ENCODE measurements at places on chromosomes 13 and 19.

GRCh38 chr19:43332058-43332922 is 21.2 kb upstream of the CD177 start:
- DNase-seq: no peak

- no peak for DNase-seq
Measured at GRCh38 chr13:27793507-27794367, 1.5 kb downstream of the GSX1 start.

- no peak for DNase-seq
Measured at GRCh38 chr19:50667759-50668231, 18.6 kb downstream of the C19orf81 start.

DNA sequence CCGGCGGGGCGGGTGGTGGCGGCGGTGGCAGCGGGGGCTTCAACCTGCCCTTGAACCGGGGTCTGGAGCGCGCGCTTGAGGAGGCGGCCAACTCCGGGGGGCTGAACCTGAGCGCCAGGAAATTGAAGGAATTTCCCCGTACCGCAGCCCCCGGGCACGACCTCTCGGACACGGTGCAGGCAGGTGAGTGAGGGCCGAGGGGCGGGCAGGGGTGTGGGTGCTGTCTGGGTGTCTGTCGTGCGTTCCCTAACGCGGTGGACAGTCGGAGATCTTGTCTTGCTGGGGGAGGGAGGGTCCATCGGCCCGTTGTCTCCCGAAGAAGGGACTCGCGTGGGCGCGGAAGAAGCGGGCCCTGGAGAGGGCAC is 533 bp downstream of the LRCH1 start:
- peak; percentile 18 for DNase-seq

DNA sequence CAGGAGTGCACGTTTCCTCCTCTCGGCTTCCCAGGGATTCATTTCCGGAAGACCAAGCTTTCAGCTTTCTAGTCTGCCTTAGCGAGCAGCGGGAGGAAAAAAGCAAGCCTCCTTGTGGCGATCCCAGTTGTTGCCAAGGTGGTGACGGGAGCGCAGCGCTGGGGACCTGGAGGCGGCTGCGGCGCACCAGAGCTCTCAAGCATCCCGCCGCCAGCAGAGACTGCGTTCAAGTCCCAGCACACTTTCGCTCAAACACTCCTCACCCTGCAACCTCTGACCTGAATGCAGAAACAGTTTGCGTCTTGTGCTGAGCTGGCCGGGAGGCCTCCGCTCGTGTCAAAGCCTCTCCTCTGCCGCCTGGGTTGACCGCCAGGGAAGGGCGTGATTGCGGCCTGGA is 4.9 kb downstream of the GSX1 start:
- no peak for DNase-seq

DNA sequence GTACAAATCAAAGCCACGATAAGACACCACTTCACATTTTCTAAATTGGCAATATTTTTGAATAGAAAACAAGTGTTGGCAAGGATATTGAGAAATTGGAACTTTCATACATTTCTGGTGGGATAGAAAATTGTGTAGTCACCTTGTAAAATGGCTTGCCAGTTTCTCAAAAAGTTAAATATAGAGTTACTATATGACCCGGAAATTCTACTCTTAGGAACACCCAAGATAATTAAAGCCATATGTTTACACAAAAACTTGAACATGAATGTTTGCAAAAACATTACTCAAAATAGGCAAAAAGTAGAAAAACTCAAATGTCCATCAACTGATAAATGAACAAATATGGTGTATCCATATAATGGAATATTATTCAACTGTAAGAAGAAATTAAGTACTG is 552.5 kb downstream of the TBC1D4 start:
- no peak for DNase-seq

DNA sequence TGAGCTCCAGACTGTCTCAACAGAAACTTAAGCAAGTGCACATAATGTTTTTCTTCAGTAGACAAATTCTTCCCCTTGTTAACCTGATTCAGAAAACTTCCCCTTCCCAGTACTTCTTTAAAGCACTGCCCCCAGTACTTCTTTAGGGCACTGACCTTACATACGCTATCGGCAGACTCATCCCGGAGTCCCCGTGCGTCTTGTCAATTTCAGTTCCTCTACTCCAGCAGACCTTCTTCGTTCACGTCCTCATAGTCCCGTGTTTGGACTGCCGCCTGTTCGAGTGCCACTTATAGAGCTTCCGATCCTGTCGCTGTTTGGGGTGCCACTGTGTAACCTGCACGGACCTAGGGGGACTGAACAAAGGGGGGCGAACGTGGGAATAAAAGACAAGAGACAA is 29.0 kb downstream of the ZNF627 start:
- no peak for DNase-seq

DNA sequence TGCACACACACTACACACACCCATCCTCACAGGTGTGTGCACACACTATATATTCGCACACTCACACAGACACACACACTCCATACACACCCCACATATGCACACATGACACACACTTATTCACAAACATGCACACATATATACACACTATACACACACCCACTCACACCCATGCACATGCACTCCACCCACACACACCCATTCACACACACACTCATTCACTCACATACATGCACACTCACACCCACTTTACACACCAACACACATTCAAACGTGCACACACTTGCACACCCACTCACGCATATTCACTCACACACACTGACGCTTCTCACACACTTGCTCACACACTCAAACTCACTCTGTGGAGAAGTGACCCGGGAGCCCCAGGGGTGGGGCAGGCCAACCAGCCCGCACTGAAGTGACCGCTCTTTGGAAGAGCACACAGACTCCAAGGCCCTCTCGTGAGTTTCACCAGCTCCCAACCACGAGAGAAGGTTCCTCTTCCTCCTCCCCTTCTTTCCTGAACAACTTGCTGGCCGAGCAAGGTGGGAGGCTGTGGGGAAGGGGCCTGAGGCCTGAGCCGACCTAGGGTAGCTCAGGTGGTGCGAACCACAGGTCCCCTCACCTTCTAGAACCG is 86.1 kb upstream of the TM9SF2 start:
- DNase-seq: no peak

DNA sequence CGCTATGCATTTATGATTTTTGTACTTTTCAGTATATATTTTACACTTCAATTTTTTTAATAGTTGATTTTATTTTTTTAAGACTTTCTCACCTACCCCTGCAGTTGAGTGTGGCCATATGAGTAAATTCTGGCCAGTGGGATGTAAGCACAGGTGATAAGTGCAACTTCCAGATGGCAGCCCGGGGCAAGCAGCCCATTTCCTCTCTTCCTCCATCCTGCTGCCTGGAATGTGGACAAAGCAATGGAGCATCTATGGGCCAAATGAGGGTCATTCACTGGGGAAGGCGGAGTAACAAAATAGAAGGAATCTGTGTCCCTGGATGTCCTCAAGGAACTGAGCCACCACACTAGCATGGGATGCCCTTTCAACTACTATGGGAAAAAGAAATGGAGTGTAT is 12.3 kb downstream of the RFXAP start:
- no peak for DNase-seq

DNA sequence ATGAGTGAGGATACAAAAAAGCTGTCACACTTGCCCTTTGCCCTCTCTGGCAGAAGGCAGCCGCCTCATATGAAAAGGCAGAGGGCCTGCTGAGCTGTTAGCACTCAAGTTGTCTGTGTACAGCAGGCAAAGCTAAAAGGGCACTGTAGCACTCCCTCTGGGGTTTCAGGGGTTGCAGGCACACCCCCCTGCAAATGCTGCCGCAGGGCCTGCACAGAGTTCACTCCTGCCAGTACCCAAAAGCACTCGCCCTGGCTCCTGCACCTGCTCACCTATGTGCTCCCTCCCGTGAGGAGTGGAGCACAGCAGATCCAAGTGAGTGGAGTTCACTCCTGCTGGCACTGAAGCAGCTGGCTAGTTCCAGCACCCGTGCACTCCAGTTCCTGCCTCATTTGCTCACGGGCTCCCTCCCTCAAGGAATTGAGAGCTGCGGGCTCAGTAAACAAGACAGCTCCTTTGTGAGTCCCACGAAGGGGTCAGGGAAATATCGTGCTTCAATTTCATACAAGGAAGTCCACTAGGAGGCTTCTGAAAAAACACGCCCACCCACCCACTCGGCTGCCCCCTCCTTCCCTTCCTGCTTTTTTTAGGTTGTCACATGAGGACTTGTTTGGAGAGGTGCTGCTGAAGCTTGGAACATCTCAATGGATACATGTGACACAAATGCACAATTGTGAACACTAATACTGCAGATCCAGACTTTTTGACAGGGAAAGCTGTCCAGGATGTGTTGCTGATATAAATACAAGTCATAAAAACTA is 9.9 kb upstream of the RCBTB2 start:
- DNase-seq: no peak

DNA sequence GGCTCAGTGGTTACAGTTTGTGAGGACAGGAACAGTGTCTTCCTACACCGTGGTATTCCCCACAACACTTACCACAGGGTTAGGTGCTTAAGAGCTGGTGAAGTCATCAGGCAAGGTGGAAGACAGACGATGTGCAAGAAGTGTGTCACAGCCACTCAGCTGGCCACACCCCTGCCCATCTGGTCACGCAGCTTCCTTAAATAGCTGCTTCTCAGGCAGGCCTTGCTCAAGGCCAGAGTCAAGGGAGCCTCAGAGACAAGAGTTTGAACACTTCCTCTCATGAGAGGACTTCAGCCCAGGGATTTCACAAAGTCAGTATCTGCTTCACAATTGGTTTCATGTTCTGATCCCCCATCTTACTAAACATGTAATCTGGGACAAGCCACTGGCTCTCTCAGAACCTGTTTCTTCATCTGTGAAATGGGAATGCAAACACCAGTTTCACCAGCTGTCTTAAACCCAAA is 80.3 kb upstream of the FRY start:
- no peak for DNase-seq

GRCh38 chr19:23310729-23311211 is 60.6 kb upstream of the ZNF724 start:
- no peak for DNase-seq

DNA sequence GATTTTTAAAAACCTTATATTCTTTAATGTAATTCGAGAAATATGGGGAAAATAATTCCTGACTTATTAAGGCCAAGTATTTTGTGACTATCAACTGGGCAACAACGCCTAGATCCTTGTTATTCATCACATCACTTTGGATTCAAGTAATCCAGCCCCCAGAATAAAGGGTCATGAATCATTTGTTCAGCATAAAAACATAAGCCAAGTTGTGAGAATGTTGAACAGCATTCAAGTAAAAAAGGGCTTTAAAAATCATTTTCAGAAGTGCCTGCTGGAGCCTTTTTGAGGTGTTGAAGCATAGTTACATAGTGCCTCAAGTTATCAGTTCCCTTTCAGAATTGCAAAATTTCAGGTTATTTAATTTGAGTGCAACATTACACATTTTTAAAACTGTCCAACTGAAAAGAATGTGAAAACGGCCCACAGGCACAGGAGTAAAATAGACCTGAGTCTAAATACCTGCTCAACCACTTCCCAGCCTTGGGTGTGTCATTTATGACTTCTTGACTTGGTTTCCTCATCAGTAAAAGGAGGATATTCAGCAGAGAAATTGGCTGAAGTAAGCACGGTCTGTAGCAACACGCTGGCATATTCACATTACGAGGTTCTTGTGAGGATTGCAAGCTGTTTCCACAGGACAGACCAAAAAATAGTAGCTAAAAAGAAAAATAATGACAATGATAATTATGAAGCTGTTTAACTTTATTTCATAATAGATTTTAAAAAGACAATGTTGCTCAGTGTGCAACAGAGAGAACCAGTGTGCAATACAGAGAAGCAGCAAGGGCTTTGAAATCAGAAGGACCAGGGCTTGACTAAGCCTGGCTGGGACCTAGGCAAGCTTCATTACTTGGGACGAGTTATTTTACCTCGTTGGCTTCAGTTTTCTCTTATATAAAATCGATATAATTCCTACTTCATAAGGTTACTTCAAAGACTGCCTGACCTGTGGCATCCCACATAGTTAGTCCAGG is 56.6 kb downstream of the MBNL2 start:
- DNase-seq: no peak

DNA sequence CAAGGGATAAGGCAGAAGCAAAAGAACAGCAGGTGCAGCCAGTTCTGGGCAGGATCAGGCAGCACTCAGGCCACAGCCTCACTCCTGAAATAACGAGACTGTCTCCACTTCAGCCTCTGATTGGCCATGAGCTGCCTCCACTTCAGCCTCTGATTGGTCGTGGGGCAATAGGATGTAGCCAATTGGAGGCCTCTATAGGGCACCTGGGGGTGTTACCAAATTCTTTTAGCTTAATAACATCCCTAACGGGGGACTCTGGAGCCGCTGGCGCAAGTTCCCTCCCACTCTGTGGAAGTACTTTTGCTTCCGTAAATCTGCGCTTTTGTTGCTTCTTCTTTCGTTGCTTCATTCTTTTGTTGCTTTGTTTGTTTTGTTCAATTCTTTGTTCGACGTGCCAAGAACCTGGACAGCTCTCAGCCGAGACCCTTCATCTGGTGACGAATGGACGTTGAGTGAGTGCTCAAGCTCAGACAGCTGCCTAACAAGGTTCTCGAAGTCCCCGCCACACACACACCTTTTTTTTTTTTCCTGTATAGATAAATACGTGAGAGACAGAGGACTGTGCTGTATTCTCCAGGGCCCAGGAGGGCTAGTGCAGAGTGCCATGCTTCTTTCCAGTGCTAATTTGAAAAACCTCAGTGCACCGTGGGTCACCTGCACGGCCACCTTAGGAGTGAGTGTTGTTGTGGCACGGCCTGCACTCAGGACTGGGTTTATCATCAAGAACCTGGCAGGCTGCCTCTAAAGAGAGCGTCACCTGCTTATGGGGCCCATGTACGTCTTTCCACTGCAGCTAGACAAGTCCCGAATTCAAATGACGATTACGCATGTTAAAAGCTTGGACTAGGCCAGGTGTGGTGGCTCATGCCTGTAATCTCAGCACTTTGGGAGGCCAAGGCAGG is 32.0 kb upstream of the TUBGCP3 start:
- DNase-seq: no peak

DNA sequence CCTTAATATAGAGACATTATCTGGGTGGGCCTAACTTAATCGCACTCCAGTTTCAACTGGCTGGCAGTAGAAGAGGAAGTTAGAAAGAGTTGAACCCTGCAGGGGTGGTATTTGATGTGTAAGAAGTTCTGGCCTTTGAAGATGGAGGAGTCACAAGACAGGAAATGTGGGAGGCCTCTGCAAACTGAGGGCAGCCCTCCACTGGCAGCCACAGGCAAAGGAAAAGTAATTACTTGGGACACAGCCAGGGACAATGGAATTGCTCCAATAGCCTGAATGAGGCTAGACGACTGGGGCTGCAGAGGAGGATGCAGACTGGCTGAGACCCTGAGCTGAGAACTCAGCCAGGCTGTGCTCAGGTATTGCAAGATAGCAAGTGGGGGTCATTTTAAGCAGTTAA is 703.3 kb upstream of the ARGLU1 start:
- DNase-seq: no peak

GRCh38 chr13:94182185-94182761 is 297.2 kb downstream of the DCT start:
- DNase-seq: no peak

GRCh38 chr13:35784286-35784951 is 307.9 kb upstream of the MAB21L1 start:
- no peak for DNase-seq

Measured in activated gamma-delta T cell treated with anti-CD3 and anti-CD28 coated beads, Interleukin-2, amount 50 U/mL, for 16 hours (primary cell).